ENCODE measurements at places on chromosomes 11 and 22.
A peak's percentile ranks its signal among the peaks of the same experiment; 100 is the strongest.

DNA sequence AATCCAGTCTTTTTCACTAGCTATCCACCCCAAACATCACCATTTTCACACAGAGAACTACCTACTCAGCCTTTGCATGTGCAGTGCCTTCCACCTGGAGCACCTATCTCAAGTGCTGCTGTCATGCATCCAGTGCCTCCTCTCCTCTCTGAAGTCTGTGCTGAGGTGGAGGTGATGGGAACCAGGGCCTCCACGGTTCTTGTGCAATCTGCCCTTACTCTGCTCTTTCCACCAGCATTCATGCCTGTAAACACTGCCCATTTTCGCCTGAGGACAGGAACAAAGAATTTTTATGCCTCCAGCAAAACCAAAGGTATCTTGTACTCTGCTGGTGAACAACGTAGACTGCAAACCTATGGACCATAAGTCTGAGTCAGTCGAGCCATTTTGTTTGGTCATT lies 27.0 kb downstream of the PITPNB start:
- no peaks in the 10 kb centered on the region for H3K27me3 ChIP-seq
- H3K36me3 ChIP-seq: peaks cover 11% of the 10 kb centered on the region
- DNase-seq: no peak
- peaks cover 3% of the 10 kb centered on the region for H3K4me1 ChIP-seq

DNA sequence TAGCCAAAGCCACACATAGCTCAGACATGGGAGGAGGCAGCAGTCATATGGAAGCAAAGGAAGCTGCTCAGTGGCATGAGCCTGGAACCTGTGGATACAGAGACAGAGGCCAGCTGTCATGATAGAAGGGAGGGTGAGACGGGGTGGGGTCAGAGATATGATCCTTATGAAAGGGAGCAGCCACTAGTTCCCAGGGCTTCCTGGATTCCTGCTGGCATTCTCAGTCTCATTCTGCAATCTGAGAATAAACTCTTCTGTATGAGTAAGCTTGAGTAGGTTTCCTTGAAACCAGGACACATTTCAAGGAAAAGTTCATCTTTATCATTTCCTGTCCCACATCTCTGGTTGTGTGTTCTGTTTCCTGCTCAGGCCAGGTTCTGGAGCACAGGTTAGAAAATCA lies 220.2 kb upstream of the SNX19 start:
- H3K4me3 ChIP-seq: no peak overlapping the region
- no peaks in the 10 kb centered on the region for H3K4me1 ChIP-seq
- no peaks in the 10 kb centered on the region for H3K36me3 ChIP-seq
- H3K27me3 ChIP-seq: no peaks in the 10 kb centered on the region
- H3K27ac ChIP-seq: no peak overlapping the region
- DNase-seq: no peak

- no peaks in the 10 kb centered on the region for H3K27me3 ChIP-seq
- no peak overlapping the region for H3K4me3 ChIP-seq
- DNase-seq: no peak
- no peaks in the 10 kb centered on the region for H3K4me1 ChIP-seq
Measured at GRCh38 chr11:108817976-108818375, 153.1 kb downstream of the DDX10 start.

GRCh38 chr11:8719211-8719649 lies 36.6 kb downstream of the RPL27A start:
- H3K27me3 ChIP-seq: no peaks in the 10 kb centered on the region
- no peak overlapping the region for H3K4me3 ChIP-seq
- H3K27ac ChIP-seq: peak overlapping the region; percentile 79
- peak; percentile 50 for DNase-seq
- peaks cover 24% of the 10 kb centered on the region for H3K36me3 ChIP-seq

GRCh38 chr11:72589802-72590761 lies 84.1 kb downstream of the PDE2A start:
- H3K4me3 ChIP-seq: peak overlapping the region; percentile 32
- no peak overlapping the region for H3K27ac ChIP-seq
- DNase-seq: no peak
- H3K36me3 ChIP-seq: no peaks in the 10 kb centered on the region

- H3K27me3 ChIP-seq: no peaks in the 10 kb centered on the region
- H3K4me3 ChIP-seq: no peak overlapping the region
- H3K4me1 ChIP-seq: no peaks in the 10 kb centered on the region
- no peak overlapping the region for H3K27ac ChIP-seq
Measured at GRCh38 chr11:110762590-110762989, 50.4 kb upstream of the ARHGAP20 start.

- no peak overlapping the region for H3K4me3 ChIP-seq
- H3K4me1 ChIP-seq: peaks cover 34% of the 10 kb centered on the region
- H3K36me3 ChIP-seq: no peaks in the 10 kb centered on the region
- no peak for DNase-seq
- no peak overlapping the region for H3K27ac ChIP-seq
Measured at GRCh38 chr11:123085497-123085896, 23.6 kb upstream of the HSPA8 start.
